ENCODE measurements at places on chromosomes 7 and 10.

DNA sequence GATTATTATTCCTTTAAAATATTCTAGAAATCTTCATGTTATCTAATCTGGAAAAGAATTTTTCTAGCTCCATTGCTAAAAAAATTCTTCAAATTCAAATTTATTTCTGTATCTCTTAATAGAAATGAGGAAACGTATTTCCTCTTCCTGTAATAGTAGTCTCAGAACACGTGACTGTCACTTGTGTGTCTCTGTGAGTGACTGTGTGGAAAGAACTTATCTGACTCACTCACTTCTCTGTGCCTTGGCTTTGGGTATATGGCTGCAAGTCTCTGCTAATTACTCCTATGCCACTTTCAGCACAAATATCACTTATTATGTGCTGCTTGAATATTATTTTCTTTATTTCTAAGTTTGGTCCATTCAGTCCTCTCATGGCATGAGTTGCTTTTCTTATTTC lies 132.7 kb downstream of the CNTNAP2 start:
- no peak for DNase-seq

- DNase-seq = no peak
Observed at GRCh38 chr10:126937026-126937425, 31.8 kb downstream of the DOCK1 start.

- no peak for DNase-seq
Observed at GRCh38 chr10:1491901-1492300, 245.4 kb downstream of the ADARB2 start.

- no peak for DNase-seq
Observed at GRCh38 chr7:93622036-93623033, 47.8 kb upstream of the CALCR start.

- DNase-seq = no peak
Observed at GRCh38 chr10:33720161-33720560, 385.7 kb upstream of the NRP1 start.

DNA sequence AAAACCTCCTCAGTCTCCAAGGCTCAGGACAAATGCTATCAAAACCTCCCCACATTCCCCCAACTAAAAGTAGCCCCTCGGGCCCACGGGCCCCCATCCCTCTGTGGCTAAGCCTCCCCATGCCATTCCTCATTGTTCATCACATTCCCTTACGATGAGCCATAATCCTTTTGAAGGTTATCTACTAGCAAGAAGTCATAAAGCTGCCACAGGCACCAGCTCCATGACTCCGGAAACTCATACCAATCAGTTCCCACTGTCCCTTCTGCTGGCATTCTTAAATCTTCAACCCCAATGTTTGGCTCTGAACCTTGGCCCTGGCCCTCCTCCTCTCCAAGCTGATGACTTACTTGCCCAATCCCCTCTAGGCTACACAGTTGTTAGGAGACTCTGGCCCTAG lies 19.4 kb upstream of the TM9SF3 start:
- DNase-seq = no peak

GRCh38 chr7:128874140-128875031 lies 11.7 kb downstream of the ATP6V1F start:
- DNase-seq = no peak

DNA sequence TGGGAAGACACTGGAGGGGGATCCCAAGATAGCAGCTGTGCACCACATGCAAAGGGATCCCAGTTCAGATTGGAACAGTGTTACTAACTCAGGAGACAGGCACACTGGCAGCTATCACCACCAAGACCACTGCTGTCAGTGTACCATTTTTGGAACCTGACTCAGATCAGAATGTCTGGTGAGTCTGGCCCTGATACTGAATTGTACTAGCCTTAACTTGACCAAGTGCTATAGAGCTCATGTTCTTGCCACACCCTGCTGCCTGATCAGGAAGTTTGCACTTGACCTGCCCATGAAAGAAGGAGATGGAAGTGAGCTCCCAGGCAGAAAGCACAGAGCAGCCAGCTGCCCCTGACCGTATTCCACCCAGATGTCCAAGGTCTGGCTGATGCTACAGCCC lies 4.8 kb upstream of the PRRT4 start:
- DNase-seq = no peak

DNA sequence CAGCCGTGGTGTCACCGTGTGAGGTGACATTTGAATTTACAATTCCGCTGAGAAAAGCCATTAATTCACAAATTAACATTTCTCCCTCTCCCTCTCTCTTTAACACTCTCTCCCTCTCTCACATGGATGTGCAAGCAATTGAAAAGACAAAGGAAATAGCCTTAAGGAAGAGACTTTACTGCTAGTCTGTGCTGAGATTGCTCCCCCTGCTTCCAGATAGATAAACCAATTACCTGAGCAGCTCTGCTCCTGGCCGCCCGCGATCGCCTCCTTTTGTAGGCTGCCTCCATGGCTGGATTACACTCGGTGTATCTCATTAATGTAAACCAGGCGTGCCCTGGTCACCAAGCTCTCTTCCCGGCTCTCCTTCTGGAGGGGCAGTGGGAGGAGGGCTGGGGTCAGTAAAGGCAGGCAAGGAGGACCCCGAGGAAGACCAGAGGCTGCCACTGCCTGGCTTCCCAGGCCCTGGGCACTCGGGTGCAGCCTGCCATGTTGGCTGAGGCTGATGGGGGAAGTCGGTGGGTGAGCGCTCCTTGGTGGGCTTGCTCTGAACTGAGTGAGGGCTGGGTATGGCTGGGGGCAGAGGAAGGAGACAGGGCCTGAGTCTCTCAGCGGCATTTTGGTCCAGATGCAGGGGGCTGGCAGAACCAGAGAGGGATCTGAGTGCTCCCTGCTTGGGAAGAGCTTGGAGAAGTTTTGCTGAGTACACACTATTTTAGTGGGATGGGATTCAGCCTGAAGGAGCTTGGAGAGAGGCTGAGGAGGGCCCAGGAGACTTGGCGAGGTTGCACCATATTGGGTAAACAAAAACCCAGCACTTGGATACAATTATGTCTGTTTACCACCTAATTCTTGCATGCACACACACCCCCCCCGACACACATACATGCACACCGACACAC lies 42.9 kb downstream of the PAX2 start:
- no peak for DNase-seq

DNA sequence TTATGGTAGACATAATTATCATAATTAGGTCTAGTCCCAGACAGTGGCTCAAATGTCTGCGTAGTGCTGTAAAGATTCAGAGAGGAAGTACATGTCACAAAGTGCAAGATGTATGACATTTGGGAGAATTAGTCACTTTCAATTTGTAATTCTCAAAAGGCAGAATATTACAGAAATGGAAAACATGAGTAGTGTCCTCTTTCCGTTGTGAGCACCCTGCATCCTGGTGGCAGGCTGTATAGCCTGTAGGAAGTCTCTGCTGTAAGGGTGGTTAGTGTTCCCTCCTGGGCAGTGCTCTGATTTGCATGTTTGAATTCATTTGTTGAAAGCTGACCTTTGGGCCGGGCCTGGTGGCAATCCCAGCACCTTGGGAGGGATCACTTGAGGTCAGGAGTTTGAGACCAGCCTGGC lies 17.0 kb downstream of the CDK14 start:
- no peak for DNase-seq

All from iPS DF 6.9 (cell line).